ENCODE measurements at places on chromosomes 3 and 15.

- DNase-seq, result no peak
Observed at GRCh38 chr3:49619649-49620048, 54.5 kb upstream of the APEH start.

GRCh38 chr15:75597667-75598341 lies 18.7 kb upstream of the PTPN9 start:
- no peak for DNase-seq

DNA sequence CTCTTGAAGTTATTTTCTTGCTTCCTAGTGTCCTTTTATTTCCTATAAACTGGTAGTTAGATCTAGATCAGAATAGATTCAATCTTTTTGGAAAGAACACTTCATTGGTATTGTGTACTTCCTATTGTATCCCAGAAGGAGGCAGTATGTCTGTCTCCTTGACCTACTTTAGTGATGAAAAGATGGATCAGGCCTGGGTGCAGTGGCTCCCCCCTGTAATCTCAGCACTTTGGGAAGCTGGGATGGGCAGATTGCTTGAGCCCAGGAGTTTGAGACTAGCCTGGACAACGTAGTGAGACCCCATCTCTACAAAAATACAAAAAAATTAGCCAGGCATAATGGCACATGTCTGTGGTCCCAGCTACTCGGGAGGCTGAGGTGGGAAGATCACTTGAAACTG lies 12.0 kb downstream of the BSN start:
- no peak for DNase-seq

GRCh38 chr3:77169823-77170222 lies 129.9 kb downstream of the ROBO2 start:
- no peak for DNase-seq

DNA sequence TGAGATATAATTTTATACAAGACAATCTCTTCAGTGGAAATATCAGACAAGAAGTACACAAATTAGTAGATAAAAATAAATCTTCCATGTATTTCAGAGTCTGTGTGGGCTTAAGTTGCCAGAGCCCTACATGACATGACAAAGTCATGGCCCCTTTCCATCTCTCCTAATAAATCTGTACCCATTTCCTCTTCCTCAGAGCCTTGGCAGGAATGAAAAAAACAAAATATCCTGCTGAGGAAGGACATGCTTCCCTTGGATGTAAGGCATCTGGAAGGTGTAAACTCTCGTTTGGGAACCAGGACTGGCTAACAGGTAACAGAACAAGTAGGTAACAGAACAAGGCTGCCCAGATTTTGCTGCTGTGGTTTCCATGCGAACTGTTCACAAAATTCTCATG lies 148.1 kb downstream of the SNRK start:
- no peak for DNase-seq

GRCh38 chr15:98904544-98904943 lies 103.0 kb downstream of the PGPEP1L start:
- no peak for DNase-seq
